ENCODE measurements at places on chromosomes 12 and 14.

GRCh38 chr12:91185421-91185820, 2.8 kb upstream of the DCN start:
- no peak for DNase-seq

DNA sequence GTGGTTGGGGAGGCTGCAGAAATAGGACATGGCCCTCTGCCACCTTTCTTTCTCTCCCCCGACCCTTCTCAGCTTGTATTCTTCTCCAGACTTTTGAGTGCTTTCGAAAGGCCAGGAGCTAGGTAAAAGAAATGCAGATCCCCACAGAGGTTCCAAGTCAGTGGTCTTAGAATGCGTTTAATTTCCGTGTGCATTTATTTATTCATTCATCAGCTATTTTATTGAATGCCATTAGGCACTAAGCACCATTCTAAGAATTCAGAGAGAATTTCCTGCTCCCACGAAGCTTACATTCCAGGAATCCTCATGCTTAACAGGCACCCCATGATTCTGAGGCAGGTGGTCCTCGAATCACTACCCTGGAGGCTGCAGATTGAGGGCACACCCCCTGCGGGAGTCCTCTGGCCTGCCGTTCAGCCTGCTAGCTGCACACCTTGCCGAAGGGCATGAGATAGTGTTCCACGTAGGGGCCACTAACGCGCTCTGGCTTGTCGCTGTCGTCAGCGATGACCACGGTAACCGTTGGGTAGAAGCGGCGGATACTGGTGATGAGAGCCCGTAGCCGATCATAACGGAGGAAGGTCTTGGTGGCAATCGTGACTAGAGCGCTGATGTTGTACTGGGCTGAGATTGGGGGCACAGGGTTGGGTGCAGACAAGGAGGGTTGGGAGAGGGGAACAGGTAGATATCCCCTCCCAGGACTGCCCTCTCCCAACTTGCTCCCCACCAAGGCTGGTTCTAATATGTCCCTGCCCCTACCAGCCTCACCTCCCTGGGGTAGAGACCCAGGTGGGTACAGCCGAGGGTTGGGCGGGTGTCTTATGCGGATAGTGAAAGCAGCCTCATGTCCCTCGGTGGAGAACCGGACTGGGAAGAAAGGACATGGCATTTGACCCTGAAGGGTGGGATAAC, 4.5 kb downstream of the B4GALNT1 start:
- DNase-seq: no peak

- no peak for DNase-seq
Measured at GRCh38 chr12:24127919-24128721, 178.7 kb upstream of the SOX5 start.

DNA sequence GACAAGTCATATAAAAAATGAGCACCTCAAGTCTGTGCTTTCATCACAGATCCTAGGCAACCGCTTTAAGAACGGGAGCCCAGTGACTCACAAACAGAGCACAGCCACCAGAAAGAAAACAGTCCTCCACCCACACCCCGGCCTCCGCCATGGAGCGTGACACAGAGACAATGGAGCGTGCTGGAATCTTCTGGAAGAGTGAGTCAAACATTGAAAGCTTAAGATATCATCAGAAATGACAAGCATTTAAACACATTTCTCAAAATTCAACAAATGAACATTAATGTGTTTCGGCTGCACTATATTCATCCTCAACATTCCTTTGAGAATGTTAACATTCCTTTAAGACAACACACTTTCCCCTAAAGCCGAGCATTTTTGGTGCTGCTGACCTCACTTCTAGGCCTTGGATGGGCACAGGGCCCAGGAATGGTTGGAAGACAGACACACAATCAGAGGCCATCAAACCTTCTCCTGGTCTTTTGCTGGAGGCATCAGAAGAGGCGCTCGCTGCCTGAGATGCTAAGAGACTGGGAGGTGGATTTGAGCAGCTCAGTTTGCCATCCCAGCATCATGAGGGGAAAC, 23.6 kb upstream of the TMEM132D start:
- DNase-seq: no peak

- no peak for DNase-seq
Measured at GRCh38 chr12:111150360-111150759, 218.5 kb downstream of the PHETA1 start.

DNA sequence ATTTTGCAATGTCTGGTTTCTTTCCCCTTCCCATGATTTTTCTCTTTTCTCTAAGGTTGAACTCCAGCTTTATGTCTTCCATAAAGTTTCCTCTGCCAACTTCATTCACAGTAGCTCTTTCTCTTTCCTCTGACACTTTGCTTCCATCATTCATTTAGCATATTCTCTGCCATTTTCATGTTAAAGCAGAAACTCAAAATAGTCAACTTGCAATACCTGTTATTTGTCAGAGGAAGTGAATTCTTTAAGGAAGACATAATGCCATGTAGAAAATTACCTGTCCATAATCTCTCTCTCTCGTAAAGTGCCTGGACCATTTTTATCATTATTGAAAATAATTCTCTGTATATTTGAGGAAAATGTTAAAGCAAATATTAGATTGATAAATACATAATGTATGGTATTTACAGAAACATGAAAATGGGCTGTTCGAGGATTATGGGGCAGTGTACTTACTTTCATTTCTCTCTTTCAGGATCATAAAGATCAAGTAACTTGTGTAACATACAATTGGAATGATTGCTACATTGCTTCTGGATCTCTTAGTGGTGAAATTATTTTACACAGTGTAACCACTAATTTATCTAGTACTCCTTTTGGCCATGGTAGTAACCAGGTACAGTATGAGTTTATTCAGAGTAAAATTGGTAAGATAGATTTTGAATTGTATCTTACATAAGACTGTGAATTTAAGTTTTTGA, 12.6 kb downstream of the NEDD1 start:
- DNase-seq: no peak

Data from epithelial cell of prostate (primary cell).